ENCODE measurements at places on chromosomes 7 and 10.

GRCh38 chr7:51250512-51250911 lies 66.1 kb downstream of the COBL start:
- no peak for DNase-seq

GRCh38 chr7:954330-955238 lies at the start of gene ADAP1:
Gene ADAP1 (minus strand): TSS chr7:954680. CDS start chr7:954477, 203 bp downstream.
- no peak for DNase-seq

- no peak for DNase-seq
Measured at GRCh38 chr10:121572859-121573537, 25.2 kb downstream of the FGFR2 start.

DNA sequence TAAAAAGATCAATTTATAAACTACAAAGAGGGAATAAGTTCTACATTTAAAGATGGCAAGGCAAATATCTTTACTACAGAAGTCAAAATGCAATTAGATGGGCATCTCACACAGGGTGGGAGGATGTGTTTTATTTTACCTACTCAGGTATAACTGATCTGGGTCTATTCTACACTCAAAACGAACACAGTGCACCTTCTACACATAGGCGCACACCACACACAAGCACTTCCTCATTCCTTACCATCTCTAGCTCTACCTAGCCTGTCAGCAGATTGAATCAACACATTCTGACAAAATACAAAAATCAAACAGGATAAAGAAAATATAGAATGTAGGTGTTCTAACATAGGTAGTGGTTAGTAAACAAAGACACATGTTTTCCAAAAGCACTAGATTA lies 64.8 kb downstream of the SGCE start:
- DNase-seq, result no peak

DNA sequence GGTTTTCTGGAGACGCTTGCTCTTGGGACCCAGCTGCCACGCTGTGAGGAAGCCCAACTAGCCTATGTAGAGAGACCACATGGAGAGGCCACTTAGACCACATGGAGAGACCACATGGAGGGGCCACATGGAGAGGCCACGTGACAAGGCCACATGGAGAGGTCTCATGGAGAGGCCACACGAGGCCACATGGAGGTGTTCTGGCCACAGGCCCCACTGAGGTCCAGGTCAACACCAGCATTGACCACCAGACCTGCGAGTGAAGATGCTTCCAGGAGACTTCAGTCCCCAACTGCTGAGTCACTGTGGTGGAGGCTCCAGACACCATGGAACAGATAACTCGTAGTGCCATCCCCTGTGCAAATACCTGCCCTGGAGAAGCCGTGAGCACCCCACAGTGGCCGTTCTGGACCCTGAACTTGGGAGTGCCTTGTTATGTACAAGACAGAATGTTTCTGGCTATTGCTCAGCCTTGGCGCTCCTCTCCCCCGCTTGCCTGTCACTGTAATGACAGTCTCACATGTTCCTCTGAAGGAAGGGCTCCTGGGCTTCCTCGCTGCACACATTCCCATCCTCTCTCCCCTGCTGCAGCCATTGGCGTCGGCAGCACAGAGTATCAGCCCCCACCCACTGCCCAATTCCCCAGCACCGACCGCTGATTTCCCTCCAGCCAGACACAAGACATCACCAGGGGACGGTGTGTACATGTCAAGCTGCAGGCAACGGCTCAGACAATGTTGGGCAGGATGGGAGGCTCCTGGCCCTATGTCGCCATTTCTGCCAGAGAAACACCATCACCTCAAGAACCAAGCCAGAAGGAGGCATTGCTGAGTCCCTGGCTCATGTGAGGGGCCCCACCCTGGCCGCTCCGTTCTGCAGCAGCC lies 49.0 kb upstream of the TNRC18 start:
- DNase-seq, result no peak

DNA sequence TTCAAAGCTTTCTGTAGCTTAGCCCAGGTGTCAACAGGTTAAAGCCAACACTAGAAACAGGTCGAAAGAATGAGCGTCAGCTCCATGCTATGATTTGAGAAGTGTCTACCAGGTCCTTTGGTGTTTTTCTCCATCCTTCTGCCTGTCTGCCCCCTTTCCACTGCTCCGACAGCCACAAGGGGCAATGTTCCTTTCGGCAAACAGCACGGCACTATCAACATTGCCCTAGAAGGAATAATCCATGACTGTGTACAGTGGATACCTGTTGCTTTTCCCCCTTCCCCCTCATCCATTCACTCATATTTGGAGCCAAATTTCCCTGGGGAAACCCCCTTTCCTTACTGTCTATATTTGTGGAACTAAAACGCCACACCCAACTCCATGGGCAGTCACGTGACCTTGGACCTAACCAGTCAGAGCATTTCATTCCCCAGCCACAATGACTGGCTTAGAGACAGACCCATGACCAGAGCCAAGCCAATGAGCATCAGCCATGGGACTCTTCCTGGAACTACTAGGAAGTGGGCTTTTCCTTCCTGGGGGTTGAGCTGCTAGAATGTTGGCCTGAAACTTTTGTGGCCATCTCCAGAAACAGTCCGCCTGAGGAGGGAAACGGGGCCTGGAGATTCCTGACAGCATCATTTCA lies 51.5 kb downstream of the AFAP1L2 start:
- DNase-seq, result no peak

DNA sequence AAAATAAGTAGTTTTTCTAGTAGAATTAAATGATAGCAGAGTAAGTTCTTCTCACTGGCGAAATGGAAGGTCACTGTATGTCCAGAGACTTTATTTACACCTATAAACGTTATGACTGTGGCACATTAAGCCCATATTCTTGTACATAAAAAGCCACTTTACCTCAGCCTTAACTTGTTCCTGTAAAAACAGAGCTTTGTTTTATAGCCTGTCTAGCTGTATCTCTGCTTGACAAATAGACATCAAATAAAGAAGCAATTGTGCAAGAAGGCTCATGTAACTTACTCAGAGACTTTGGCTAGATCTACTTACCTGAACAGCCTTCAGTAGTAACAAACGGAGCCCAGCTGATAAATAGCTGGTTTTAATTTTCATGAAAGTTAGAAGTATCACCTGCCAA lies 324.1 kb upstream of the BMPER start:
- no peak for DNase-seq

- DNase-seq, result no peak
Measured at GRCh38 chr10:125692601-125693523, 9.9 kb upstream of the TEX36 start.

DNA sequence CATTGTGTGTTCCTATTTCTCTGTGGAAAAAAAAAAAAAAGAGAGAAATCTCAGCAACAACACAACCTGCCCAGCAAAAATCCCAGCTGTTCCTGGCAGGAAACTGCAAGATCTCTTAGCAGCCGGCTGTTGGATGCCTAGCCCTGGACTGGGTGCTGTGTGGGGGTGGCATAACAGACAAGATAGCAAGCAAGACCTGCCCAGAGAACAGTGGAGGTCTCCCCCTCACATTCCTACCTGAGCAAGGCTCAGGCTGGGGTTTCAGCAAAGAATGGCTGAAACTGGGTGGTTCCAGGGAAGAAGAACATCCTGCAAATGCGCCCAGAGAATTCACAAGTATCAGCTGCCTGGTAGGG lies 248.8 kb upstream of the ZMIZ1 start:
- no peak for DNase-seq

Measured in NCI-H1092 (cell line).